Suppressor macrophage (primary cell): ENCODE measurements at places on chromosomes 7 and 10.

DNA sequence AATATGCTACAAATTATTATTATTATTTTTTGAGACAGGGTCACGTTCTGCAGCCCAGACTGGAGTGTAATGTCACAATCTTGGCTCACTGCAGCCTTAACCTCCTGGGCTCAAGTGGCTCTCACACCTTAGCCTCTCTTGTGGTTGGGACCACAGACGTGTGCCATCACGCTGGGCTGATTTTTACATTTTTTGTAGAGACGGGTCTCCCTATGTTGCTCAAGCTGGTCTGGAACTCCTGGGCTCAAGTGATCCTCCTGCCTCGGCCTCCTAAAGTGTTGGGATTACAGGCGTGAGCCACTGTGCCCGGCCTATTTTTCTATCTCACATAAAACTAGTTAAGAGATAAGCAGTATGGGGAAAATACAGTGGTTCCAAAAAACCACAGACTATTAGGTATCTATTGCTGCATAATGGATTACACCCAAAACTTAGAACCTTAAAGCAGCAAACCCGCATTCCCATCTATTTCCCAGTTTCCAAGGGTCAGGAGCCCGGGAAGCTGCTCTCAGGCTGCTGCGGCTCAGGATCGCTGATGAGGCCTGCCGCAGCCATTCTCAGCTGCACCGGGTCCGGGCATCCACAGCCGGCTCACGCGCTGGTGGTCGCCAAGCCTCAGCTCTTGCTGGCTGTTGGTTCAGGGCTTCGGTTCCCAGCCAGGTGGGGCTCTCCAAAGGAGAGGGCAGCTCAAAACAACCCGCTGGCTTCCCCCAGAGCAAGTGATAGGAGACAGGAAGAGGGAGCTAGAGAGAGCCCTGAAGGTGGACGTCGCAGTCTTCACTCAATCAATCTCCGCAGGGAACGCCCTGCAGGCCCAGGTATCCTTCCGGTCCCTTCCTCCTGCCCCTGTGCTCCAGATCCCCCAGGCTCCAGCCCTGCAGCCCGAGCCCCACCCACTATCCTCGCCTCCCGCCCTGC lies 128.2 kb downstream of the UBE2H start:
- DNase-seq: no peak

GRCh38 chr10:34719328-34719727 lies 95.8 kb downstream of the PARD3 start:
- no peak for DNase-seq

DNA sequence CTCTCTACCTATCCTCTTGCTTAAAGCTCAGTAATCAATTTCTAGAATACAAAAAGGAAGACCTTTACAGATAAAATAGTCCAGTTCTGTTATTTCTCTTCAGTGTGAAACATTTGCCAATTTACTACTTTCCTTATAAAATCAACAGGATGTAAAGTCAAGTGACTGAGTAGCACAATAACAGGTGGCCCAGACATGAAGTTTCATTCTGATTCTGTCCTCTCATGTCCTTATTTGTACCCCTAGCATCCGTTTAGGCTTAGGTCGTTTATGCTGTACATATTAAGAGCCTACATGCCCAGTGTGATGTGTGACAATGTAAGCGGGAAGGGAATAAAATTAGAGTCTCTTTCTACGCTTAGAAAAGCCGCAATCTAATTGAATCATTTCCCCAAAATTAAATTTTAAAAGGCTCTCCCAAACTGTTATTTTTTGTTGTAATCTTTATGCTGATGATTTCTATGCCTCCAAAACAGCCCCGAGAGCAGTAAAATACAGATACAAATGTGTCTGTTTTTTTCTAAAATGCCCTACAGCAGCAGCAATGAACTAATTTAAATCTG lies 29.1 kb downstream of the EPC1 start:
- no peak for DNase-seq

GRCh38 chr10:43200538-43201390 lies 62.5 kb downstream of the CSGALNACT2 start:
- DNase-seq: no peak

DNA sequence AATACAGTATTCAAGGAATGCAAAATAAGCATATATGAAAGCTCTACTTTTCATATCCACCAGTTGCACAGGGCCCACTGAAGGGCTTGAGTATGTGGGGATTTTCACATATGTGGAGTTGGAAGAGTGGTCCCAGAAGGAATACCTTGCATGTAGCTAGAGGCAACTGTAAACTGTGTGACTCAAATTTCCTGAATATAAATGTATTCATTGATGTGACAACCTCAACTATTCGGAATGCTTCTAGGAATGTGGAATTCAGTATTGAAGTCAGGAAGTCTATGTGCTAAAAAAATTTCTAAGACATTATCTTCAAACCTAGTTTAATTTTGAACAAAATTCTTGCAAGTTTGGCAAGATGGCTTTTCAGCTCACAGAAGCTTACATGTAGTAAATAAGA lies 695.5 kb upstream of the SEMA3D start:
- no peak for DNase-seq

- no peak for DNase-seq
These were observed 3.0 kb downstream of the PIP4K2A start for GRCh38 chr10:22711373-22711772.

DNA sequence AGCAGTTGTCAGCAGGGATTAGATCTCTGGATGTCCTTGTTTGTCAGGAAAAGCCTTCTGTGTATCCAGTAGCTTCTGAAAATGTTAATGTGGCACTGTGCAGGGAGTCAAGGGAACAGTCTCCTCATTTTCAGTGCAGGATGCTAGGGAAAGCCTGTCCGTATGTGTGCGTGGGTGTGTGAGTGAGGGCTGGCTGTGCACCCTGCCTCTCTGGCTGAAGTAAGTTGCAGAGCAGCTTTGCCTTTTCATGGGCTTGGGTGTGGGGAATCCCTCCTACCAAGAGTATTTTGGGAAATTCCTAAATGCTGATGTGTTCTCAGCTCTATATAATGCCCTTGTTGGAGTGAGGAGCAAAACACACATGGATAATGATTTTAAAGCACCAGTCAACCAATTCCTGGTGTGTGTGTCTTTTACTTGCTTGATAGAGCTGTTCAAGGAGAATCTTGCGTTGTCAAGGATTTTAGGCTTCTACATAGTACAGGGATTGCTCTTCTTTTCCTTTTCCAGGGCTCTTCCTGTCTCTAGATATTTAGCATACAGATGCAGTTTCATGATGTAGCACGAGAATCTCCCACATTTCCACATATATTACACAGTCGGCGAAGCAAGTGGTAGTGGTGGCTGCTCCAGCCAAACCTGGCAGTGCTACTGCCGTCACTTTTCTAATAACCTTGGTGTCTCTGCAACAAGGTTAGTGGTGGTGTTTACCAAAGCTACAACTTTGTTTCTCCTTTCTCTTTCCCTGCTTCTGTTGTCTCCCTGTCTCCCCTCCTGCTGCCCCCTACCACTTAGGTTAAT lies 92.8 kb downstream of the MCU start:
- DNase-seq: no peak

DNA sequence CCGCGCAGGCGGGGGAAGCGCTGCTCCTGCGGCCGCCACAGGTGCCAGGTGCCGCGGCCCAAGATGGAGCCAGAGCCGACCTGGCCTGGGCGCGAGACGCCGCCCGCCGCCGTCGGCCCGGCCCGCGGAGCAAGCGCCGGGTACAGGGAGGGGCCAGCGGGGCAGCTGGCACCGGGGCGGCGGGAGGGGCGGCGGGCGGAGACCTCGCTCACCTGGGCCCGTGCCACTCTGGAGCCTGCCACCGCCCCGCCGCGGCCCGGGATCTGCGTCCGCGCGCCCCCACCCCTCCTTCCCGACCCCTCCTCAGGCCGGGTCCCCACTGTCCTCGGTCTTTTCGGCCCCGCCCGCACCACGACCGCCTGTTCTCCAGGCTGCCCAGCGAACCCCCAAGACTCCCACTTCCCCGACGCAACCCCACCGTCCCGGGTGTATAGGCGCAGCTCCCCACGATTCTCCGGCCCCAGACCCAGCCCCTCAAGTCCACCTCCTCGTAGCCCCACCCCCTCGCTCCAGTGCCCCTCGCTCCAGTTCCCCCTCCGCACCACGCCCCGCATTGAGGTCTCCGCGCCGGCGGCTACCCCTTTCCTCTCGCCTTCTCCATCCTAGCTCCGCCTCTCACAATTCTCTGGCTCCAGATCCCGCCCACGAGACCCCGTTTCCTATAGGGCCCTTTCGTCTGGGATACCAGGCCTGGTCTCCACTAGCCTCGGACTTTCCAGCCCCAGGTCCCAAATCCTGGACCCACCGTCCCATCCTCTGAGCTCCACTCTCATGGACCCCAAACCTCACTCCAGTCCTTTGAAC lies at the start of gene GPRIN2:
Gene GPRIN2, minus strand, starts transcription at position 144 of the 804 bp plus-strand sequence. CDS start 5,922 bp downstream, outside the sequence.
- DNase-seq: no peak

- peak; percentile 72 for DNase-seq
These were observed 93.6 kb downstream of the HGF start for GRCh38 chr7:81676105-81676811.

DNA sequence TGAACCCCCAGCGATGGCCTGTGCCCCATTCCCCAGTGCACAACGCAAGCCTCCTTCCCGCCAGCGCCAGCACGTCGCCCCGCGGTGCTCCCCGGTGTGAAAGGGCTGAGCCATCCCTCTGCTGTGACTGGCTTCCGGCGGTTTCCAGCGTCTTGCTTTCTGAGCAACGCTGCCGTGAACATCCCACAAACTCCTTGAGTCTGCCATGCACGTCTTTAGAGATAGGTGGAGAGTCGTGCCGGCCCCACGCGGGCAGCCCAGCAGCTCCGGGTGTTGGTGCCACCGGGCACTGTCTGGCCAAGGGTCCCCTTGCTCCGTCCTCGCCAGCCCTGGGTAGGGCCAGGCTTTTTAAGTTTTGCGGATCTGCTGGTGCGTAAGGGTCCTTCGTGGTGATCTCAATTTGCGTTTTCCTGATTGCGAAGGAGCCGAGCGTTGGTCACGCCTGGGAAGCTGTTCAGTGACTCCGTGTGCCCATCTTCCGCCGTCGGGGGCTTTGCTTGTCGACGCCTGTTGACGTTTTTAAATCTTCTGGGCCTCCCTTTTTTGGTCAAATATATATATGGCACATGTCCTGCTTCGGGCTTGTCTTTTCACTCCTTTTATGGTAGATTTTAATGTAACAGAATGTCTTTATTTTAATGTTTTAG lies 70.6 kb downstream of the FOXL3 start:
- no peak for DNase-seq

DNA sequence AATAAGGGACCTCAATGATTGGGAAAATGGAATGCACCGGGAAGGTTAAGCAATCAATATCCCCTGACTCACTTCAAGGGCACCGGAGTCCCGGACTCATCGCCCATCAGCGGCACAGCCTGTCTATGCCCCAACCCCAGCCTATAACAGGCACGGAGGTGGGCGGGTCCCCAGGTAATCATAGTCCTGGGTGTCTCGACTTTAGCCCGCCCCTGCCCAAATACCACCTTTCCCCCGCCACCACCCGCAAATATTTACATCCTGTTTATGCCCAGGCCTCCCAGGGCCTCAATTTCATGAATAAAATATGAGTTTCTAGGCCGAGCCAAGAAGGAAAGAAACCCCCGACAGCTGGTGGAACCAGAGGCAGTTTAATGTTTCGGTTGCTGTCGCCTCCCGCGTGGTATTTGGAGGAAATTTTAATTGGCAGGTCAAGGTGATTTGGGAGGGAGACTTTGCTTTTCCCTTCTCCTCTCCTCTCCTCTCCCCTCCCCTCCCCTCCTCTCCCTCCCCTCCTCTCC lies 15.6 kb upstream of the RFC2 start:
- DNase-seq: peak; percentile 57

- DNase-seq: no peak
These were observed 55.1 kb upstream of the LAMB1 start for GRCh38 chr7:108057951-108058481.
